Effector memory CD8-positive, alpha-beta T cell (primary cell): ENCODE measurements at places on chromosomes 2 and 18.

DNA sequence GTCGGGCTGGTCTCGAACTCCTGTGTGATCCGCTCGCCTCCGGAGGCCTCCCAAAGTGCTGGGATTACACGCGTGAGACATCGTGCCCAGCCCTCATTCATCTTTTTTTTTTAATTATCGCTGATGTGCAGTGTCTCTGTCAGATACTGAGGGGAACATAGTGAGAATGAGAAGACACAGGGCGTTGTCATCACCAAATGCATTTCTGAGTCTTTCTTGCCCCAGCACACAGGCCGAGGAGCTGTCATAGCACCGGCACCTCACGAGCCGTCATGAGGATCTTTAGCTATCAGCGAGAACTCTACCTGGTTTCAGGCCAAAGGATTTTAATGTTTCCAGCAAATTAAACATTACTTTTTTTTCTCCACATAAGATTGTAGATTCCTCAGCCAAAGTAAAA lies 548.0 kb upstream of the SOX11 start:
- no peak for DNase-seq

DNA sequence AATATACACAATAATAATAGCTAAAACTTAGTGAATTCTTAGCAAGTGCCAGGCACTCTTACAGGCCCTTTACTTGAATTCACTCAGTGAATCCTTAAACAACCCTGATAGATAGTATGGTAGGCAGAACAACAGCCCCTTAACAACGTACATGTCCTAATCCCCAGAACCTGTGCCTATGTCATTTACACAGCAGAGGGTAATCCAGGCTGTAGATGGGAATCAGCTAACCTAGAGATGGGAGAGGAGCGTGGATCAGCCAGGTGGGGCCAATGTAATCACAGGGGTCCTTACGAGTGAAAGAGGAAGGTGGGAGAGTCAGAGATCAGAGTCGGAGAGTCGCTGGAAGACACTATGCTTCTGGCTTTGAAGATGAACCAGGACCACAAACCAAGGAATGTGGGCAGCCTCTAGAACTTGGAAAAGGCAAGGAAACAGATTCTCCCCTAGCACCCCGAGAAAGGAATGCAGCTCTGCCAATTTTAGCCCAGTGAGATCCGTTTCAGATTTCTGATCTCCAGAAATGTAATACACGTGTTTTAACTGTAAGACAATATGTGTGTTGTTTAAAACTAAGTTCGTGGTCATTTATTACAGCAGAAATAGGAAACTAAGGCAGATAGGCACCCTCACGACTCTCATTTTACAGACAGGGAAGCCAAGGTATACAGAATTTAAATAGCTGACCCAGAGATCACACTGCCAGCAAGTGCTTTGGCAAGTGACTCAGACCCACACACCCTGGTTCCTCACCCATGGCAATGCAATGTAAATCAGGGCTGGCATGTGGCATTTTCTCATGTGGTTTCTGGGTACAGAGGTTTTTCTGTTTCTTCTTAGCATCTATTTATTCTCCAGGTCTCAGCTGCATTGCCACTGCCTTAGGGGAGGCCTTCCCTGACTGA lies 68.9 kb downstream of the DOCK10 start:
- peak; percentile 14 for DNase-seq

- DNase-seq = no peak
Measured at GRCh38 chr18:55272510-55273243, 313.4 kb upstream of the CCDC68 start.

- DNase-seq = no peak
Measured at GRCh38 chr2:207480521-207481040, 49.2 kb upstream of the CREB1 start.

GRCh38 chr2:1662606-1663180 lies 81.6 kb downstream of the PXDN start:
- DNase-seq = no peak

- no peak for DNase-seq
Measured at GRCh38 chr18:21242141-21242779, at the start of gene GREB1L. TSS of gene GREB1L (plus strand) at chr18:21242232. CDS start at chr18:21383519, 141,287 bp downstream.

- no peak for DNase-seq
Measured at GRCh38 chr18:11284811-11285210, 135.4 kb upstream of the PIEZO2 start.

DNA sequence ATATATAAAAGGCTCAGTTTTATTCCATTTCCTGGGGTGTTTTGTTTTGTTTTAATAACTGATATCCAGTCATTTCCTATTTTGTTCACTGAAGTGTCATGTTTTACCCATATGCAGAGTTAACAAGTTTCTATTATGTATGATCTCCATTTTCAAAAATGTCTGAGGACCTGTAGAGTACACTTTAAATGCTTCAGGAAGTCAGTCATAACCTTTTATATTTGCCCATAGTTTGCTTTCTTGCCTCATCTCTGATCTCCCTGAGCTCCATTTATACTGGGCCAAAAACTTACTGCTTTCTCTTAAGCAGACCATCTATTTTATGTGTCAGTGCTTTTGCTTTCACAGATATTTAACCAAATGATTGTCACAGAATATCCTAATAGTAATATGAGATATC lies 278.7 kb downstream of the MBD5 start:
- no peak for DNase-seq

GRCh38 chr18:71707400-71707799 lies 836.7 kb downstream of the CBLN2 start:
- no peak for DNase-seq

GRCh38 chr2:205405752-205406151 lies 276.5 kb upstream of the NRP2 start:
- DNase-seq = no peak

DNA sequence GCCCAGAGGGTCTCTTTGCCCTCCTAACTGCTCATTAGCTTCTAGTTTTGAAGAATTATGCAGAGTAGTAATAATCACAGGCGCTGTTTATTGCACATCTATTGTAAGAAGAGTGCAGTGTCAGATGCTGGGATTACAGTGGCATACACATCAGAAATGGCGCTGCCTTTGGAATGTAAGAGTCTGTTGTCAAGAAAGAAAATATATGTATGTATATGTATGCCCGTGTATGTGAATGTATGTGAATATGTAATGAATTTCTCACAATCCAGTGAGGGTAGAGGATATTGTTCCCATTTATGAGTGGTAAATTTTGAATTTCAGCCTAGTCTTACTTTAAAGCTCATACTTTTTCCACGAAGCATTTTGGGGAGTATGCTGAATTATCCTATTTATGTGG lies 127.5 kb downstream of the PARD3B start:
- no peak for DNase-seq

GRCh38 chr2:241799522-241800197 lies 9.3 kb upstream of the NEU4 start:
- no peak for DNase-seq

- no peak for DNase-seq
Measured at GRCh38 chr2:217832115-217832514, 170.7 kb downstream of the TNS1 start.

GRCh38 chr2:1581965-1582625 lies 162.2 kb downstream of the PXDN start:
- DNase-seq = no peak
